GM04504 (cell line): ENCODE measurements at places on chromosomes 2 and 18.
A peak's percentile ranks its signal among the peaks of the same experiment; 100 is the strongest.

DNA sequence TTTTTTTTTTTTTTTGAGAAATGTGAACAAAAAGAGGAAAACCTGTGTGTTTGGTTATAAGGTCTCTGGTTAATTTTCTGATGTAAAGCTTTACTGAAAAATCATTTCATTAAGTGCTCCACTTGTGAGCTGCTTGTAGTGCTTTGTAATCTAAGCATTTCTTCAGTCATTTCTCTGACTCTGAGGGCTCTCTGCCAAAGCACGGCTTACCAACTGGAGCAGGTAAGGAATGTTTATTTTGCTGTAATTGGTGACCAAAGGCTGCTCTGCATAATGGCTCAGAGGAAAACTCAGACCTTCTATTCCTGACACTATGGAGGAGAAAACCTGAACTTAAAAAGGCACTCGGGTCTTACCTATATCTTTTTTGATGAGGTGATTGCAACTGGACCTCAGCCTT is 848.8 kb downstream of the MBD2 start:
- DNase-seq = no peak

DNA sequence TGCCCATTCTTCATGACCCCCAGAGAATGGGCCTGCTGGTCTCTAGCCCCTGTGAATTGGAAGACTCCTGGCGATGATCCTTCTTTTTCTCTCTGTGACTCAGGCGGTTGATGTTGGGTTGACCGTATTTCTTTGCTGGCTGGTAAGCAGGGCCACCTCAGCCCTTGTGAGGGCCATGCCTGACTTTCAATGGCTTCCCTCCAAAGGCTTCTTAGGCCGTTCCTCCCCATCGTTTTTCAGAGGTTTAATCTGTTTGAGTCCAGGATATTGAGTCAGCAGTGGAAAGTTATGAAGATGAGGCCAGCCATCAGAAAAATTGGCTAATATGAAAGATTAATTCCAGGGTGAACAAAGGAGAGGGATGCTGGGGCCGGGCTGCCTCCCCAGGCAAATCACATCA is 13.6 kb downstream of the HPCAL1 start:
- DNase-seq = no peak

GRCh38 chr2:219552382-219553167 is 8.7 kb downstream of the TMEM198 start:
- DNase-seq = peak; percentile 51

GRCh38 chr2:241154915-241155314 is 4.6 kb downstream of the PPP1R7 start:
- no peak for DNase-seq

GRCh38 chr2:236505041-236505440 is 64.6 kb upstream of the ACKR3 start:
- no peak for DNase-seq

- DNase-seq = no peak
Measured at GRCh38 chr18:44758861-44759631, 78.4 kb downstream of the SETBP1 start.

- DNase-seq = no peak
Measured at GRCh38 chr2:229287823-229288222, 16.7 kb upstream of the PID1 start.

DNA sequence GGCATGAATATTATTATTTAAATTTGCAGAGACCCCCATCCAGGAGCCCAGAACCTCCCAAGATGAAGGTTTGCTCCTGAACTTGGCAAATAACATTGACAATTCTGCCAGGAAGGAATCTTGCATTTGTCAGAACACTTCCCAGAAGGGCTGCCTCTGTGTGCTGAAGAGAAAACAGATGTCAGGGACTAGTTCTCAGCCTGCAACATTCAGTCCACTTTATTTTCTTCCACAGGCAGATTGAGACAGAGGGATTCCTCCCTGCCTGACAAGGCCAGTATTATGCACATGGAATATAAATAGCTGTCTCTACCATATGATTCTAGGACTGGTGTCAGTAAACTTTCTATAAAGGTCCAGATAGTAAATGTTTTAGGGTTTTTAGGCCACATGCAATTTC is 171.5 kb upstream of the SIX2 start:
- DNase-seq = no peak

GRCh38 chr2:231394211-231395141 is 1.0 kb upstream of the B3GNT7 start:
- DNase-seq = no peak

DNA sequence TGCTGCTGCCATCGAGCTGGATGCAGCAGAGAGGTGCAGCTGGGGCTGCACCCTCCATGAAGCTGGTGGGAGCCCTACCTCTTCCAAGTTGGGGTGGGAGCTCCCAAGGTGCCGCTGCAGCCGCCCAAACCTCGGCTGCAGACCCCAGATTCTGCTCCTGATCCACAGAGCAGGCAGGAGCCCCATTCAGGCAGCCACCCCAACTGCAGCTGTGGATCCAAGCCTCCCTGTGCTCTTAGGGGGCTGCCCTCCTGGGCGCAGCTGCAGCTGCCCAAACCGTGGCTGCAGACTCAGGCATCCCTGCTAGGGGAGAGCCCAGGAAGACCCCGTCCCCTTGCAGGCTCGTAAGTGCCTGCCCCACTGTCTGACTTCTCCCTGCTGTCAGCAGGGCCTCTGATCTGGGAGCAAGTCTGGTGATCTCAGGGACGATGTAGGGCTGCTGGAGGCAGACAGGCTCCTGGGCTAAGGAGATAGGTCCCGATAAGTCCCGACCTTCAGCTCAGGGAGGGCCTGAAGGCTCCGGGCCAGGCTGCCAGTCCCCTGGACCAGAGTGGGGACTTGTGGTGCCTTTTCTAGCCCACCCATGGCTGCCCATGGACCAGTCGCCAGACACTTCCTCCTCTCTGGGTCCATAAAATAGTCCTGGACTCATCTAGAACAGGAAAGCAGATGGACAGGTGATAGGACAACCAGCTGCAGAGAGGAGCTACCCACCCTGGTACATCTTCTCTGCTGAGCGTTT is 767.1 kb upstream of the CDH7 start:
- no peak for DNase-seq

DNA sequence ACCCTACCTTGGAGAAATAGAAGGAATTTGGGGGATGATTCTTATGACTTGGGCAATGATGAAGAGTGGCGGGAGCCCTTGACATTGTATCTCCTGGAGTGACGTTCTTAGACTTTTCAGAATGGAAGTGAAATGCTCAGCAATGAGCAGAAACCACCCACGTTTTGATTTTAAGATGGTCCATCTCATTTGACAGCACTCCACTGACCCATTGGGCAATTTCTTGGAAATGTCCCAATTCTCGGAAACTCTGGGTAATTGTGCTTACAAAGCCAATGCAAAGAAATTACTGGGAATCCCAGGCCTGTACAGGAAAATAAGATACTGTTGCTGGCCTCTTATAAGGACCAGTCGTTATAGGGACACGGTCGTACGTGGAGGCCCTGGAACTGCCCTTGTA is 170.0 kb upstream of the COPS8 start:
- no peak for DNase-seq

DNA sequence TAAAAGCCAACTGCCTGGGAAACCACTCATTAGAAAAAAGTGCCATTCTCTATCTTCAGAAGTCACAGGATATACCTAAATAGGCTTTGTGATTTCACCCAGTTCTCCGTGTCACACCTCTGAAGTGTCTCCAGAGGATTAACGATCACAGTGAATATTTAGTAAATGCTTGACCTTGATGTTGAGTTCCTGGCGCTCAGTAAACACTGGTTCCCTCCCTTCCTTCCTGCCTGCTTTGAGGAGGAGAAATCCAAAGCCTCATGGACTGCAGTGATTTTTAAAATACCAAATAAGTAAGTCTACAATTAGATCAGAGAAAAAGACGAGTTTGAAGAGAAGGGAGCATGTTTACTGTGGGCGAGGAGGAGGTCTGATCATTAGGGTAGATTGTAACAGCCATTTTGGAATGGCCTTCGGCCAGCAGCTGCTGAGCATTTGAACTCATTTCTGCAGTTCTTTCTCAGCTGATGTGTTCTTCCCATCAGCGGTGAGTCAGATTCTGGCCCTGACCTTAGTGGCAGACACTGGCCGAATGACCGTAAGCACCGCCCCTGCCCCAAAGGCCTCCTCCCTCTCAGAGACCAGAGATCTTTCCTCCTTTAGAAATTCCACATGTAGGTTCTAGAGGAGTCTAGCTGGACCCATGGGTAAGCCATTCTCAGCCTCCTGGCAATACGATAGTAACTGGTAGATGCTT is 62.1 kb upstream of the SLC16A14 start:
- DNase-seq = peak; percentile 51

GRCh38 chr2:143600116-143600515 is 470.9 kb downstream of the ARHGAP15 start:
- DNase-seq = no peak

DNA sequence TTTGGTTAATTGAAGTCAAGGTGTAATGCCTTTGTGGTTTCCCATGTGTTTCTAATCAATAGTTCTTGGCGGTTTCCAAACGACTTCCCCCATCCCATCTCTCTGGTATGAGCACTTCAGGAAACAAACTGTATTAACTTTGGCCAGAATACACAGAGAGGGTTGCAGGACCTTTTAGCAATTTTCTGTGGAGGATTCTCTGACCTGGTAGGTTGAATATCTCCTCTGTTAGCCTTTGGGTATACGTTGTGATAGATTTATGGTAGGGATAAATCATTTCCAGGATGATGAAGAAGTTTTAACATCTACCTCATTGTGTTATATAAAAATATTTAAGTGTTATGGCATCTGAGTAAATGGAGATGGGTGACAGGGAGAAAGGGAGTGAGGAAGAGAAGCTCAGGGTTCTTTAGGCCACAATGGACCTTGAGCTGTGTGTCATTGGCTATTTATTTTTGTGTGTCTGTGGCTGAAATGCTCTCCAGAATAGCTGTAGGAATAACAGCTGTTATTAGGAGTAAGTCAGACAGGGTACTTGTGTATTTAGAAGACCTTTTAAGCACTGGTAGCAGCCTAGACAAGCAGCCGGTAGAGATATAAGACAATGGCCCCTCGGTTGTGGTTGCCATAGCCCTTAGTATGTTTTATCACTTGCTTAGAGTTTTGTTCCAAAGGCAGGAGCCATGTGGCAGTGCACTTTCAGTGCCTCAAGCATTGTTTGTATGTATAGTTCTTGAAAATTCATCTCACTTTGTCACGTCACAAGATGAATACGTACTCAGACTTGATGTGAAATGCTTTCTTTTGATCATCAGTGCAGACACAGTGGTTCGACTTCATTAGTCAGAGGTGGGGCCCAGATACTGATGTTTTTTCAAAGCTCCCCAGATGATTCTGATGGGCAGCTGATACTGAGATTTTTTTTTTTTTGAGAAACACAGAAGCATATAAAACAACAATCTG is 91.1 kb downstream of the FMNL2 start:
- DNase-seq = no peak

- no peak for DNase-seq
Measured at GRCh38 chr18:50724751-50725151, 95.1 kb downstream of the MRO start.

DNA sequence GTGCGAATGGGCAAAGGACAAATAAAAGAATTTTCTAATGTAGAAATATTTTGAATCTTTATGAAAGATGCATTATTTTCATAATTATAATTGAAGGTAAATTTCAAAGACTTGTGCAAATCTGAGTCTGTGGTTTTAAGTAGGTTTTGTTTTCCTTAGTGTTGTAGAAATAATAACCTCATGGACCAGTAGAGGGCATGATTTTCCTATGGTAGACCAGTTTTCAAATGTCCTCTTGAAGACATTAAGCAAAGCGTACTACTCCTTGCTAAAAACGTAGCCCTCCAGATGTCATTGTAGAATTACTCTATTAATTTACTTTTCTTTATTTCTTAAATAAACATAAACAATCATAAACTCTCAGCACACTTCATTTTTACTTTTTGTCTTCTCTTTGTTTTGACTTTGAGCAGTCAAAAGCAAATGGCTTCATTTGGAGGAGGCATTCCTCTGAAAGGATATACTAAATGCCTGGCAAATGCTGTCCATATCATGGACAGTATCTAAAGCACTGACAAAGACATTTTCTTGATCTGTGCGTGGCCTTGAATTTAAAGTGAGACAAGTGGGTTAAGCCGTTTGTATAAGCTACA is 85.8 kb upstream of the FAM237A start:
- peak; percentile 9 for DNase-seq

- DNase-seq = no peak
Measured at GRCh38 chr2:23383100-23383499, 1.9 kb upstream of the KLHL29 start.

DNA sequence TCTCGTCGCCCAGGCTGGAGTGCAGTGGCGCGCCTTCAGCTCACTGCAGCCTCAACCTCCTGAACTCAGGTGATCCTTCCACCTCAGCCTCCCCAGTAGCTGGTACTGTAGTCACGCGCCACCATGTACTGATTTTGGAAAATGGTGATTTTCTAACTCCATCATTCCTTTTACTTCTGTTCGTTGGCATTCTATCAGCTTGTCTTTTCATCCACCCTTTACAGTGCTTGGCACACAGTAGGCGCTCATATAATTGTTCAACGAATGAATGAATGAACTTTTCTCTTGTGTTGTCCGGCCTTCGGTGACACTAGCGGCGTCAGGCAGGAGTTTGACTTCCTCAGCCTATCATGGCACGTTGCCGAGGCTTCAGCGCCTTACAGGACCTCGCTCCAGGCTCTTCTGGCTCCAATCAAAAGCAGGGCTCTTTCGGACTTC is 373 bp upstream of the MTHFD2 start:
- DNase-seq = no peak

- DNase-seq = no peak
Measured at GRCh38 chr2:16635791-16636699, 29.6 kb downstream of the CYRIA start.

DNA sequence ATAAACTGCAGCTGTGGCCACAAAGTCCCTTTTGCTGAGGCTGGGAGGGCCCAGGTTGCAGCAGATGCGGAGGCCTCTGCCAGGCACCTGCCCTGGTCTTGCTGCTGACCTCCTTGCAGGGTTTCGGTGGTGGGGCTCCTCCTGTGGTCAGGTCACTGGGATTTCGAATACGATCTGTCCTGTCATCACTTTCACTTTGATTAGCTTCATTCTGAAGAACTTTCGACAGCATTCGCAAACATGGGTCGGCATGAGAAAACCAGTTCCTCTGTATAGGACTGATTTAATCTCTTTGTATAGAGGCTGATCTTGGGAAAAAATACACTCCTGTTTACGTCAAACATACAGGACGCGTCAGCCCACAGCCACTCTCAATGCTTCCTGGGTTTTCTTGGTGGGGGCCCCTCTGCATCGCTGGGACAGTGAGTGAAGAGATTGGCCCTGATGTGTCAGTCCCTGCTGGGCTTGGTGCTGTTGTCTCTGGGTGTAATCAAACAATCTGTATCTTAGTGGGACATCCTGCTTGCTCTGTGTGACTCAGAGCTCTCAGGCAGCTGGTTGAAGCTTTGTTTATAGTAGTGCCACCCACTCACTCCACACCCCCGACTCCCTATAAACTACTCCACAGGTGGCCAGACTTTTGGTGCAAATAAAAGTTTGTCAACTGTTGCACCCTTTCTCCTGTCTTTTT is 209.4 kb upstream of the CXCR4 start:
- DNase-seq = no peak

GRCh38 chr18:79377187-79377891 is 18.4 kb upstream of the NFATC1 start:
- DNase-seq = no peak

DNA sequence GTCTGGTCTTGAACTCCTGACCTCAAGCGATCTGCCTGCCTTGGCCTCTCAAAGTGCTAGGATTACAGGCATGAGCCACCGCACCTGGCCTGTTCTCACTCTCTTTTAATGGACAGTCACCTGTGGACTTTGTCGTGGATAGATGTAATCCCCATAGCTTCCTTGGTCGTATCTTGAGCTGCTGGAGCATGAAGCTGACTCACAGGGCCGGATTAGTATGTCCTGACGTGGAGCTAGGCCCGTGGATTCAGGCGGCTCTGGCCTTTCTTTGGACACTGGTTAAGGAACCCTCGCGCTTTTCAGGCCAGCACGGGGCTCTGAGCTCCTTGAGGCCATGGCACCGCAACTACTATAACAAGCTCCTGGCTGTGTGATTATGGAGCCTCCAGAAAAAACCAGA is 27.5 kb upstream of the GBX2 start:
- DNase-seq = no peak
